ENCODE measurements at places on chromosomes 13 and 19. TPM values are rescaled to one million over a fixed set of nuclear protein-coding genes. Genes with fewer than 3 reads are reported as not detected.

DNA sequence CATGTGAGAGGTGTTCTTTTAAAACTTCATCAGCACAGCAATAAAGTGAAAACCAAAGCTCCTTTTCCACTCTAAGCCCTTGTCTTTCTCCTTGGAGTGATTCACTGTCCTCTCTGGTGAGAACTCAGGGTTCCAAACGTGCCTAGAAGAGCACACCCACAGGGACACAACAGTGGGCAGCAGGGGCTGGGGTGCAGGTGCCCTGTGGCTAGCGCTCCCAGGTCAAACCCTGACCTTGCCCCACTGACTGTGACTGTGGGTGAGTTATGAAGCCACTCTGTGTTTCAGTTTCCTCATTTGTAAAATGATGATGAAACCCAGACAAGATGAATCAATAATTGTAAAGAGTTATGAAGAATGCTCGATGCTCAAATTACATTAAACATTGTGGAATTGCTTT lies 37.6 kb upstream of the IGFL1 start:
- no peak for DNase-seq

GRCh38 chr13:111599791-111600190 lies 279.3 kb downstream of the TEX29 start:
- DNase-seq: no peak

The CLDND2 gene
- not detected for total RNA-seq

DNA sequence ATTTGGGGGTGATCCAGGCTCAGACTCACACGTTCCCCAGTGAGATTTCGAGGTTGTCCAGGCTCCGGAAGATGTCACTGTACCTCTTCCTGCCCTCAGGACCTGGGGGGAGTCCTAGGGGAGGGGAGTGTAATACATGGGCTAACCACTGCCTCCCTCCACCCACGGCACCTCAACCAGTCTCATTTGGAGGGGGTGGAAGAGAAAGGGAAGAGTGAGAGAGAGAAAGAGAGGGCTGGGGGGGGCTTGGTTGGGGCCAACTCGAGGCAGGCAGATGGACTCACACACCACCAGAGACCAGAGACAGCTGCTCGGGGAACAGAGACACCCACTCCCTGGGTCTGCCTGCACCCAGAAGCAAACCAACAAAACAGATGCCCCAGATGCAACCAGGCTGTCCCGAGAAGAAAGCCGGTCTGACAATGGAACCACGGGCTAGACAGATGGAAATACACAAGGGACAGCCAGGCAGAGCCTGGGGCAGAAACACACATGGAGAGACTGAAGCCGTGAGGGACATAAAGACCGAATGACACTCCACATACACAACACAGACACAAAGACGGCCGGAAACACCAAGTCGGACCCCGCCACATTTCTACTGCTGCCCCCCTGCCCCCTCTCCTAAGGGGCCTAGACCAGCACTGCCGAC lies 825 bp downstream of the GMIP start:
- peak; percentile 93 for DNase-seq

DNA sequence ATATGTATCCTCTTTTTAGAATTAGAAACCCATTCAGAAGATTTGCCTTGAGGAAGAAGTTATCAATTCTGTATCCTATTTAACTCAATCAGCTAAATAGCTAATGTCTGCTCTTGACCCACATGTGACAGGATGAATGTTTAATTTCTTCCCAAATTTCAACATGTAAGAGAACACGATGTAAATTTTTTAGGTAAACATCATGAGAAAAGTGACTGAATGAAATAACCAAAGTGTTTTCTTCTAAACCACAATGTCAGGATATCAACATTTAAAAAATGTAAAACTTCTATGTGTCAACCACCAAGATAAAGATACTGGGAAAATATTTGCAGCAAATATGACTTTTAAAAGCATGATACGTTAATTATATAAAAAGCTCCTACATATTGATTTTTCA lies 302.4 kb downstream of the DCT start:
- DNase-seq: no peak

The FFAR1 gene
- not detected for total RNA-seq

The ZSCAN22 gene
- 3.5 TPM for total RNA-seq
